ENCODE measurements at places on chromosomes 11 and 22. TPM values are rescaled to one million over a fixed set of nuclear protein-coding genes. Genes with fewer than 3 reads are reported as not detected.
A peak's percentile ranks its signal among the peaks of the same experiment; 100 is the strongest.

- no peak for DNase-seq
Observed at GRCh38 chr11:90874281-90874680, 651.4 kb upstream of the CHORDC1 start.

DNA sequence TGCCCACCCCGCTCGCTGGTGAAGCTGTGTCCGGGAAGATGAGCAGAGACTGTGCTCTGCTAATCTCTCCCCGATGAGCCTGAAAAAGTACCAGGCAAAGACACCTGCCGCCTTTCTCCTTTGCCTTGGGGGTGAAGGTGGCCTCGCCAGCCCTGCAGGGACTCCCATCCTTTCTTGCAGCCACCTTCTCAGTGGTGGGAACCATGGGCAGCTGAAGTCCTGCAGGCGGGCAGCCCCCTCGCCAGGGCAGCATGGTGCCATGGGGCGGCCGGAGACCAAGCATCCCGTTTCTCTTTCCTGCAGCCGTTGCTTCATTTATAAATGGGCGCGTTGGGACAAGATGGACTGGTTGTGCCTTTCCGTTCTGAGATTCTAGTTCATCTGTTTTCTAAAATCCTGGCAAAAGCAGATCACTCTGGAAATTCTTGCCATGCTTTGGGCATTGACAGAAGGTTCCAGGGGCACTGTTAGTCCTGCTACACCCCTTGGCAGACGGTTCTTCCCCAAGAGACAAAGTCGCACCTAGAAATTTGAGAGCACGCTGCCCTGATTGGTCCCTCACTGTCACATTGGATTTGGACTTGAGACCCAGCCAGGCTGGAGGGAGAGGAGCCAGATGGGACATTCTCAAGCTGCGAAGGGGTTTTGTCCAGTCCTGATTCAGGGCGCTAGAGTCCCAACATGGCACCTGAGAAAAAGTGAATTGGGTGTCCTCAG is 7.5 kb downstream of the CTTN start:
- no peak for DNase-seq

GRCh38 chr11:110525883-110526282 is 96.1 kb downstream of the FDX1 start:
- no peak for DNase-seq

DNA sequence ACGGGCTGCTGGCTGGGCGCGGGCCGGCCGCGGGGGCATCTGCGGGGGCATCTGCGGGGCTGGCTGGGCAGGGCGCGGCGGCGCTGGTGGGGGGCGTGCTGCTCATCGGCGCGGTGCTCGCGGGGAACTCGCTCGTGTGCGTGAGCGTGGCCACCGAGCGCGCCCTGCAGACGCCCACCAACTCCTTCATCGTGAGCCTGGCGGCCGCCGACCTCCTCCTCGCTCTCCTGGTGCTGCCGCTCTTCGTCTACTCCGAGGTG is 194 bp downstream of the DRD4 start:
- DNase-seq, result no peak

- no peak for DNase-seq
Observed at GRCh38 chr11:79453617-79454016, 12.8 kb upstream of the TENM4 start.

DNA sequence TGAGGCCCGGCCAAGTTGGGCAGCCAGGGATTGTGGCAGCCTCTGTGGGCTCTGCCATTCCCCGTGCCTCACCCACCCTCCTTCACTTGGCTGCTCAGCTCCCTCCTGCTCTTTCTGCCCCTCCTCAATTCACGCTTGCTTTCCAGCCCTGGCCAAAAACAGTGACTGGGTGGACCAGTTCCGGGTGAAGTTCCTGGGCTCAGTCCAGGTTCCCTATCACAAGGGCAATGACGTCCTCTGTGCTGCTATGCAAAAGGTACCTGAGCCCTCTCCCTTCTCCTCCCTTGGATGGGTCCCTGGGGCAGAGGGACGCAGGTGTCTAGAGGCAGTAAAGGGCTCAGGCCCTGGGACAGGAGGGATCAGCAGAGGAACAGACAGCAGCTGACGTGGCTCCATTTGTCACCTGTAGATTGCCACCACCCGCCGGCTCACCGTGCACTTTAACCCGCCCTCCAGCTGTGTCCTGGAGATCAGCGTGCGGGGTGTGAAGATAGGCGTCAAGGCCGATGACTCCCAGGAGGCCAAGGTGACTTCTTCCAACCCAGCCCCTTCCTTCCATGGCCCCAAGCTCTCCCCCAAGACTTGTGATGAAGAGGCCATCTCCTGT is 2.7 kb downstream of the FREY1 start:
- no peak for DNase-seq

DNA sequence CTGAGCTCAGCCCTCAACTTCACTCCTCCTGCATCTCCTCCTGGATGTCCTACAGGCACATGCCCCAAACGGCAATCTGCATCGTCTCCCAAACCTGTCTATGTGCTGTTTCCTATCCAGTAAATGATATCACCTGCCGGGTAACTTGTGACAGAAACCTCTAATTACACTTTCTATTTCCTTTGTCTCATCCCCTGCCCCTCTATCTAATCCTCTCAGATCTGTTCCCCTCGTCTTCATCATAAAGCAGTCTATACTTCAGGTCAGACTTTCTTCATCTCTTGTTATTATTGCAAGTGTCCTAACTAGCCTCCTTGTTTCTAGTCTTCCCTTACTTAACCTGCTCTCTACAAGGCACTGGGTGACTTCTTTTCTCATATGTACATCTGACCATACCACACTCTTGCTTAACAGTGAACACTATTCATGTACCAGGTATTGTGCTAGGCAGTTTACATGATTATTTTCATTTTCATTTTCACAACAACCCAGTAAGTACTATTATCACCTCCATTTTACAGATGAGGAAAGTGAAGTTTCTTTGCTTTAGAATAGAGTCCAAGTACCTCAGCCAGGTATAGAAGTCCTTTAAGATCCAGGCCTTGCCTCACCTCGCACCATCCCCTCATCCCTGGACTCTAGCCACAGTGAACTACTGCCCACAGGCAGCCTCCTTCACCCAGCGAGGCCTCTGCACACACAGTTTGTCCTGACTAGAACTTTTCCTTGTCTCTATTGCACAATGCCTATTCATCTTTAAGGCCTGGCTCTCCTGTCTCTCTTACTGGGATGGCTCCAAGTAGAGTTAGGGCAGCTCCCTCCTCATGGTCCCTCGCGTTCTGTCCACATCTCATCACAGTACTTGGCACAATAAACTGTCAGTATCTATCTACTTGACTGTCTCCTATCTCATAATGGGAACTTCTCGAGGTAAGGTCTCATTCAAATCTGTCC is 22.1 kb upstream of the UCP3 start:
- no peak for DNase-seq

DNA sequence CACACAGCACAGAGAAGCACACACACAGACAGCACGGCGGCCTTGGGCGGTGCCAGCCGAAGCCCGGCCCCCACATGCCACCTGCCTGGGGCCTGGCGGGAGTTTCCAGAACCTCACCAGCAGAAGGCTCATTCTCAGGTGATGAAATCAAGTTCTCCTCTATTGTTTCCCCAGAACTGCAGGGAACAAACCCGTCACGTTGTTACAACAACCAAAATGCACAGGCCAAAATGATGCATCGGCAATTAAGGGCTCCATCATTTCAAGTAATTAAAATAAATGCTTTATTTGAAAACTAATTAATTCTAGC is 30.8 kb downstream of the GNB1L start:
- DNase-seq, result no peak

DNA sequence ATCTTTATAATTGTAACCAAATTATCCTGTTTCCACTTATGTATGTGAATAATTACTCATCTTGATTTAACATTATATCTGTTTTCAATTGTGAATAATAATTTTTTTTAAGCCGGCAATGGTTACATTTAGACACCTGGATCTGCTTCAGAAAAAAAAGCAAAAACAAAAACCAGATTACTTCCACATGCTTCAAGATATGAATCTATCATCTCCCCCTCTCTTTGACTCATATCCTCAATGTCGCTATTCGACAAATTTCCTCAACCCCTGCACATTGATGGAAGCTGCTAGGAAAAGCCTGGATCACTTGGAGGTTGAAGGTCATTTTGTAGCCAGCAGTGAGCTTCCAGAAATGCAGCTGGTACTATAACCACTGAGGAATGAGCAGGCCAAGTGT is 42.7 kb downstream of the SLC1A2 start:
- no peak for DNase-seq

GRCh38 chr11:46235777-46236688 is 41.4 kb upstream of the CREB3L1 start:
- no peak for DNase-seq

DNA sequence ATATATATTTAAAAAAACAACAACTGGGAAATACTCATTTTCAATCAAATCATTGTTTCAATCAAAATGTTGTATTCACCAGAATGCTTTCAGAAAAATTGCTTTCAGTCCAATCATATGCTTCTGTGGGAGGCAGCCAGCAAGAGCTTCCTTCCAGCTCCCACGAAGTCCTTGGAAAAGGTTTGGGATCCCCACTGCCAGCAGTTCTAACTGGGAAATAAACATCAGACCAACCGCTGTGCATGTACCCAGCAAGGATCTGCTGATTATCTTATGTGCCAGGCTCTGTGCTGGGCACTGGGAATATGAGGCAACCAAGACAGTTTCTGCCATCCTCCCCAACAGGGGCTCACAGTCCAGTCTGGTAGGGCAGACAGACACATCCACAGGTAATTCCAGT is 10.8 kb downstream of the RPS13 start:
- no peak for DNase-seq

GRCh38 chr11:16780146-16780545 is 41.7 kb downstream of the C11orf58 start:
- DNase-seq, result no peak

DNA sequence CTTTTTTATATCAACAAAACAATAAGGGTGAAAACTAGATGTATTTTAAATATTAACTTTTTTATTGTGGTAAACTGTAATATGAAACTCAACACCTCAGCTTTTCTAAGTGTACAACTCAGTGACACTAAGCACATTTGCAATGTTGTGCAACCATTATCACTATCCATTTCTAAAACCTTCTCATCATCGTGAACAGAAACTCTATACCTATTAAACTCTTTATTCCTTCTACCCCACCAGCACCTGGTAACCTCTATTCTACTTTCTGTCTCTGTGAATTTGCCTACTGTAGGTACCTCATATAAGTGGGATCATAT is 9.4 kb downstream of the HORMAD2 start:
- no peak for DNase-seq

DNA sequence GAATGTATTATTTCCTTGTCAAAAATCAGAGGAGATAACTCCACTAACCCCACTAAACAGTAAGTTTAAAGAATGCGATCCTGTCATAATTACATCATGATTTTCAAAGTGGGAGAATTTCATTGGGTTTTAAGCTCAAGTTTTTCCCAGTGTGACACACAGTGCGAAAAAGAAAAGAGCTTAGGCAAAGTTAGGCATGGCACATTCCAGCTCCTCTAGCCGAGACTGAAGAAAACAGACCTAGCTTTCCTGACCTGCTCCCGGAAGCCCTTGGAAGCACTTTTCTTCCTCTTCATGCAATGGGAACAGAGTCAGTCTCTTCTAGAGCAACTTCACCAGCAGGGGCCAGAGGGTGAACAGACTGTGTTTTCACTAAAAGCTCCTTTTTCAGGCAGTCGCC is 76.6 kb upstream of the AKIP1 start:
- no peak for DNase-seq

GRCh38 chr22:36469094-36469710 is 12.2 kb downstream of the TXN2 start:
- DNase-seq, result no peak

GRCh38 chr11:120401506-120401905 is 65.3 kb downstream of the ARHGEF12 start:
- DNase-seq, result no peak

- no peak for DNase-seq
Observed at GRCh38 chr11:94132152-94132558, 3.5 kb downstream of the PANX1 start.

- no peak for DNase-seq
Observed at GRCh38 chr11:59212744-59213631, at the start of gene MPEG1. Gene MPEG1, minus strand, starts transcription at chr11:59212927. Its CDS starts 62 bp downstream, at chr11:59212865.

- DNase-seq, result no peak
Observed at GRCh38 chr11:89327885-89328284, 150.2 kb downstream of the TYR start.

GRCh38 chr11:6473451-6474412 is at the start of gene TRIM3:
Gene TRIM3, minus strand, starts transcription at chr11:6473941. Its CDS starts 8,246 bp downstream, at chr11:6465695.
- peak; percentile 96 for DNase-seq

GRCh38 chr11:133122256-133122655 is 410.0 kb downstream of the OPCML start:
- DNase-seq, result no peak

DNA sequence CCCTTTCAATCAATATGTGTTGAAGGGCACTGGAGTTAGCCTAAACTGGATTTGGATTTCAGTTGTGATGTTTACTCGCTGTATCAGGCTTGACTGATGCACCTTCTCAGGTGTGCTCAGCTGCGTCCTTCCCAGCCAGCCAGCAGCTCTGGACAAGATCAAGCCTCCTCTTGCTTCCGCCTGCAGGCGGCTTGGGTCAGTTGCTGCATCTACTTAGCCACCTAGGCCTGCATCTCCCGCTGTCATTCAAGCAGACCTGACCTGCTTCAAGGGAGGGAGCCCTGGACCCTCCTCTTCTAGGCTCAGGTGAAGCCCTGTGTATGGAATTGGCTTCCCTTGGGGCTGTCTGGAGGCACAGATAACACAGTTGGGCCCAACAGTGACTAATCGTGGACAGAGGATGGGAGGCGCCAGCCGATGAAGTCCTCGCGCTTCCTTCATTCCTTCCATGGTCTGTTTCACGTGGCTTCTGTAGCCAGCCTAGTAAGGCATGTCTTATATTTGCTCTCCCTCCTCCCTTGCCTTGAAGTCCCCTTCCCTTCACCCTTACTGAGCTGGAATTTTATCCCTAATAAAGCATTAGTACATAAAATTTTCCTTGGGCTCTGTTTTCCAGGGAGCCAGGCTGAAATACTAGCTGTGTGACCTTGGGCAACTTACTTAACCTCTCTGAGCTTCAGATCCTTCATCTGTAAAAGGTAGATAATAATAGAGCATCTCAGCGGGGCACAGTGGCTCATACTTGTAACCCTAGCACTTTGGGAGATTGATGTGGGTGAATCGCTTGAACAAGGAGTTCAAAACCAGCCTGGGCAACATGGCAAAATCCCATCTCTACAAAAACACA is 2.1 kb upstream of the LHFPL7 start:
- no peak for DNase-seq

DNA sequence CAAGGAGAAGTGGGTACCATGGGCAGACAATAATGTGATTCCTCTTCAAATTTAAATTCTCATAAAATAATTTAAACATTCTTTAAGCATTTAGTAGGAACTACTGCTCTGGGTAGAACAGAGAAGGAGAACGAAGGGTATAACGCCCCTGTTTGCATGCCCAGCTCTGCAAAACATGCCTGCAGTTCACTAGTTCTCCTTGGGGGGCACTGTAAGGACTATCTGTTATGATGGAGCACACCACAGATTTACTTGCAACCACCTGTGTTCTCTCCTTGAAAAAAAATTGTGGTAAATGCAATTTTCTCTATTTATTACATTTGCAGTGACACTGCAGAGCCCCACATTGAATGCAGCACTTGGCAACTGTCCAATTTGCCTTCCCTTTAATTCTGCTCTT is 100.3 kb downstream of the GUCY1A2 start:
- DNase-seq, result peak; percentile 35

The XKR3 gene
- total RNA-seq, result not detected

The TAGLN gene
- total RNA-seq, result 6.1 TPM

The OR5B2 gene
- total RNA-seq, result not detected

The GLB1L3 gene
- 0.83 TPM for total RNA-seq

The RIMBP3C gene
- 0.22 TPM for total RNA-seq

The SCGB2A2 gene
- not detected for total RNA-seq

The POU2AF2 gene
- not detected for total RNA-seq

The KCNQ1 gene
- 0.44 TPM for total RNA-seq

The FOSL1 gene
- total RNA-seq, result not detected

The KLHL35 gene
- total RNA-seq, result 41.4 TPM

The RASL10A gene
- 1.3 TPM for total RNA-seq

The MS4A3 gene
- total RNA-seq, result not detected

All from glutamatergic neuron (in vitro differentiated cells).